ENCODE measurements at places on chromosomes 6 and 20.

DNA sequence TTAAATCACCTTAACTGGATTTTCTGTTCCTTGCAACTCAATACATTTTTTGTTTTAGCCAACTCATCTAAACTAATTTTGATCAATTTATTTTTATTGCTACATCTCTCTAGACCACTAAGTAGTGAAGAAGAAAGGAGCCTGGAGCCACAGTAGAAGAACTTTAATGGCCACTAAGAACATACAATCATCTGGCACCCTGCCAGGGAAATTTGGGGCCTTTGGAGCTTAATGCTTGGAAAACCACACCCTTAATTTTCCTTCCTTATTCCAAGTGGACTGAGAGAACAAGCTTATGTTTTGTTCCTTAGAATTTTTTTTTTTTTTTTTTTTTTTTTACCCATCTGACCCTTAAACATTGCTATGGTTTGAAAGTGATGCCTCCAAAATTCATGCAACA, 12.0 kb upstream of the GMDS start:
- DNase-seq, result no peak

- DNase-seq, result no peak
Measured at GRCh38 chr6:111490067-111490466, 7.0 kb upstream of the REV3L start.

DNA sequence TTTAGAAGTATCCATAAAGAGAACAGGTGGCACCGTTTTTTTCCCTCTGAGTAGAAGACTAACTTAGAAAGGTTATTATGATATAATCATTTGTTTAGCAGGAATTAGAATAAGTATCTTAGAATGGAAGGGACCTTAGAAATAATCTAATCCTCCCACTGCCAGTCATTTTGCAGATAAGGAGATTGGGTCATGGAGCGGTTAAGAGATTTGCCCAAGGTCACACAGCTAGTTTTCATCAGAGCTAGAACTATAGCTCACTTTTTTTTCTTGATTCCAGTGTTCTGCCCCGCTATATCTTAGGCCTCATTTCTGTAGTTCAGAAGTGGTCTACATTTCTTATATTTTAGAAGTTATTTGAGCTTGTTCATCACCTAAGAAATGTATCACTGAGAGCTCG, 139.6 kb downstream of the PRL start:
- DNase-seq, result no peak

DNA sequence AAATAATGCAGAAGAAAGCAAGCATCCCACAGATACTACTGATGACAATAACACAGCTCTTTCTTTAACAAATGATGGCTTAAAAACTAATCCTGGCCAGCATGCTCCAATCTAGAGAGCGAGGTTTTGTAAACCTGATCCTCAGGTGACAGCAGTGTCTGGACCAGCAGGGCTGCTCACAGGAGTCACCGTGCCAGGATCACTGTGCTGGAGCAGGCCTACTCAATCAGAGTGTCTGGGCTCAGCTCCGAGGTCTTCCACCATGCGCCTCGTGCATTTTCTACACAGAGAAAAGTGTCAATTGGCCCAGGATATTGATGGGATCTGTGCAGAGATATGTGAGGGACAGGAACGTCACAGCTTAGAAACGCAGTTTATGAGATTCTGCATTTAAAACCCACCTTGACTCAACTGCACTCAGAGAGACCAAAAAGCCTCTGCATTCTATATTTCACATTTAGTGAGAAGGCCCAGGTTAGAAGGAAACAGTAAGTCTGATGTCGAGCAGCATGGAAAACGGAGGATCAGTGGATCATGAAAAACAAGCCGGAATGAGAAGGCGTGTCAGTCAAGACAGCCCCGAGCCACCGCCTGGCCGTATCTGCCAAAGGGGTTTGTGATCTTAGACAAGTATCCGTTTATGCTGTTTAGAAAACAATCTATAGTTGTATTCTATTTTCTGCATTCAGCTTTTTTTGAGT, 7.8 kb downstream of the RAMACL start:
- no peak for DNase-seq

DNA sequence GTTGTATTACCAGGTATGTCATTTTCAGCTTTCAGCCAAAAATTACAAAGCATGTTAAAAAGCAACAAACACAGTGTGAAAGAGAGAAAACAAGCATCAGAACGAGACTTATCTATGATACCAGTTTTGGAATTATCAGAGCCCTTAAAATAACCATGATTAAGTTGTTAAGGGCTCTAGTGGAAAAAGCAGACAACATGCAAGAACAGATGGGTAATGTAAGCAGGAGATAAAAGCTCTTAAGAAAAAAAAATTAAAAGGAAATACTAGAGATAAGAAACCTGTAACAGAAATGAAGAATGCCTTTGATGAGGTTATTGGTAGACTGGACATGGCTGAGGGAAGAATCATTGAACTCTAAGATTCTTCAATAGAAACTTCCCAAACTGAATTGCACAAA, 127.5 kb upstream of the SCGN start:
- DNase-seq, result no peak

DNA sequence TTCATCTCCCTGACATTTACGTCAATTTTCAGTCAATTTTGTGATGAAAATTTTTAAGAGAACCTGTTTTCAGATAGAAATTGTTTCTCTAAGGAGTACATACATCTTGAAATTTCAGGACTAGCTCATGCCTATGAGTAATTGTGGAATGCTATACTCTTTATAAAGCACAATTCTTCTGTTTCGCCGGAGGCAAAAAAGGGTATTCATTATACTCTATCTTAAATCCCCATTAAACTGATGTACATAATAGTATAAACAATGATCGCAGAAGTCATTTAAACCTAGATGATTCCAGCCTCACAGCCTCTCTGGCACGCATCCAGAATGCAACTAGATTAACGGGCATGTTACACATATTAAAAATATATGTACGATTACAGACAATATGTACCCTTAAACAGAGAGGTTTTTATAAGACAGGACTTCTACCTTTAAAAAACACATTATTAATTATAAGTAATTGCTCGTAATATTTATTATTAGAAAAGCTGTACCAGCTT, 62.6 kb downstream of the NRSN1 start:
- DNase-seq, result no peak

DNA sequence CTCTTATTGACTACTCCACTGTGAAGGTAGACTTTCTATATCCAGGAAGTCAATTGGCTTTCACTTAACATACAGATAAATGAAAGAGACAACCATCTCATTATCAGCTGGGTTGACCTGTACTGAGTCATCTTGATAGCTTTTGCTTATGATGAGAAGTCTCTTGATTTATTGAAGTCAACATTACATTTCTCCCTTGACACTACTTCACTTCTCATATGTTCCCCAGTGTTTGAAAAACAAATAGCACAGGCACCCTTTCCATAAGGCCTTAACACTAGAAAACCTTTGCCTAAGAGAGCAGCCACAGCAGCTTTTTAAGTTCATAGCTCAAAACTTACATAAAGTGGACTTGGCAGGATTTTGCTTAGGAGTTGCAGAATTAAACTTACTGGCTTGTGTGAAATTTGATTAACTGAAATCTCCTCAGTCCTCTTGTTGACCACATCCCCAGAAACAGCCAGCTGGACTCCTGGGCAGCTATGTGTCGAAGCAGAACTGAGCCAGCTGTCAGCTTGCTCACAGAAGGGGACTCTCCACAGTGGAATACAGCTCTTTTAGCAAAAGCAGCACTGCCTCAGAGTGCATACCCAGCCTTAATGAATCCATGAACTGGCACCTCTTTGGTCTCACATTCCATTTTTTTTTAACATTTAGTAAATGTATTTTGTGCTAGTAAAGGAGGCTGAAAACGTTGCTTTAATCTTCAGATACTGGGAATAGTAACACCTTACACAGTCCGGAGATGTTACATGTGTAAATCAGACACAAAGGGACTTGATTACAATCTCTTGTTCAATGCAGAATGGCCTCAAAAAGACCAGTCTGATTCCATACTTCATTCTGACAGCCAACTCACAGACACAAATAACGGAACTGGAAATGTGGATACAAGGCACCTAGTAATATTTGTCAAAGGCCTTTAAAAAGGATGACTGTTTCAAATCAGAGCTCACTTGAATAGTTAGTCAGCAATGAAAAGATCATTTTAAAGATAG, 1532.7 kb downstream of the HACE1 start:
- no peak for DNase-seq

GRCh38 chr6:56851541-56852259, 103.2 kb upstream of the BEND6 start:
- DNase-seq, result peak; percentile 13

DNA sequence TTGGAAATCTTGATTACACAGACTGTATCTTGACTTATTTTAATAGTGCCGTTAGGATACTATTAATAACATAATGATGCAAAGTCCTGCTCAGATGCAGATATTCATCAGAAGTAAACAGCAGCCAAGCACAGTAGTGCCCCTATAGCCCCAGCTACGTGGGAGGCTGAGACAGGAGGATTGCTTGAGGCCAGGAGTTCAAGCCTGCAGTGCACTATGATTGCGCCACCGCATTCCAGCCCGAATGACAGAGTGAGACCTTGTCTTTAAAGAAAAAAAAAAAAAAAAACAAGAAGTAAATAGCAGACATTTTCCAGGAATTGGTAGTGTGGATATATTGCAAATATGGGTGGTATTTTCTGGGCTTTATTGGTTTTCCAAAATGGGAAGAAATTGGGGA, 61.8 kb downstream of the TULP4 start:
- DNase-seq, result no peak

GRCh38 chr6:165439928-165440554, 130.6 kb upstream of the C6orf118 start:
- no peak for DNase-seq

DNA sequence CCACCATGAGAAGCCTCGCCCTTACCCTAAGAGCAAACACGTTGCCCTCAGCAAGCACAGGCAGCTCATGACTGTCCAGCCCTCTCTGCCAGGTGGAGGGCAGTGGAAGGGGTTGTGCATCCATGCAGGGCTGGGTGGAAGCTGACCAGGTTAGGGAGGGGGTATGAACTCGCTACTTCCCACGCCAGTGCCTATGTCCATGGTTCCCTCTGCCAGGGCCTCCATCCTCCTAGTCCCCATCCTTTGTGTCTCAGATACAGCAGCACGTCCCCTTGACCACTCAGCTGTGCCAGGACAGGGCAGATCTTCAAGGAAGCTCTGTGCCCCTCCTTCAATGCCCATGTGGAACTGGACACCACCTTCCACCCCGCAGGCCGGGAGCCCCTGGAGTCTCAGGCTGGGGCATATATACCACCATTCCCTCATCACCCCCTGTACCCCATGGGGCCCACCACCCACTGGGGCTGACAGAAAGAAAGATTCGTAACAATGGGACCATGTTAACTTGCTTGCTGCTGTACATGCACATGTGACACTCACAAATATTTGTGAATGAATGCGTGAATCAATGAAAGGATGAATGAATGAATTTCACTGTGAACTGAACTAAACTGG, 90.7 kb downstream of the ANKRD60 start:
- no peak for DNase-seq

- DNase-seq, result no peak
Measured at GRCh38 chr20:20225325-20226043, 142.4 kb upstream of the INSM1 start.

GRCh38 chr6:154234019-154234772, 122.4 kb downstream of the IPCEF1 start:
- DNase-seq, result no peak

DNA sequence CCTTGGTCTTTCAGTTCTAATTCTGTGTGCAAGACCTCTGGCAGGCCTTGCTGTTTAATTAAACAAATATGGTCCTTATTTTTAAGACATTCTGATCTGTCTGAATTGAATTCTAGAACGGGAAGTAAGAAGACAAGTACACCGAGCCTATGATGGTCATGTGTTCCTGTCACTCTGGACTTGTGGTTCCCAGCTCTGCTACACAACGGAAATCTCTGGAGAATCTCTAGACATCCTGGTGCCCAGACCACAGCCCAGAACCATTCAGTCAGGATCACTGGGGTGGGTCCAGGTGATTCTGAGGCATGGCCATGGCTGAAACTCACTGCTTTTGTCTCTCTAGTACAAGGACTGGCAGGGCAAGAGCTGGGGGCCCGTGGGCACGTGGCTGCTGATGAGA, 15.9 kb upstream of the KCNK16 start:
- DNase-seq, result no peak

GRCh38 chr20:48698507-48699267, 129.1 kb downstream of the PREX1 start:
- DNase-seq, result no peak

DNA sequence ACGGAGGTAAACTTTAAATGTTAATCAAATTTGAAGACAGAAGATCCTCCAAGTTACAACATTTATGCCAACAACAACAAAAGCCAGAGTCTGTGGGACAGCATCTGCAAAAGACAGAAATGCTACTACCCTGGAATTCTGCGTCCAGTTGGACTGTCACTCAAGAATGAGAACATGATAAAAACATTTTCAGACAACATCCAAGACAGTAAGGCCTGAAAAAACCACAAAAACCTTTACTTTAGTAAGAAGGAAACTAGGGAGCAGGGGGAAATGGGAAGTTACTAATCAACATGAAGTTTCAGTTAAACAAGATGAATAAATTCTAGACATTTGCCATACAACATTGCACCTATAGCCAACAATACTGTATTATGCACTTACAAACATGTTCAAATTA, 77.6 kb downstream of the MLIP start:
- no peak for DNase-seq

GRCh38 chr6:142842418-142843261, 102.3 kb downstream of the HIVEP2 start:
- peak; percentile 59 for DNase-seq

- no peak for DNase-seq
Measured at GRCh38 chr20:2800521-2801285, at the start of gene CPXM1. Gene CPXM1 (minus strand): TSS chr20:2800627. CDS start chr20:2800572, 55 bp downstream.

DNA sequence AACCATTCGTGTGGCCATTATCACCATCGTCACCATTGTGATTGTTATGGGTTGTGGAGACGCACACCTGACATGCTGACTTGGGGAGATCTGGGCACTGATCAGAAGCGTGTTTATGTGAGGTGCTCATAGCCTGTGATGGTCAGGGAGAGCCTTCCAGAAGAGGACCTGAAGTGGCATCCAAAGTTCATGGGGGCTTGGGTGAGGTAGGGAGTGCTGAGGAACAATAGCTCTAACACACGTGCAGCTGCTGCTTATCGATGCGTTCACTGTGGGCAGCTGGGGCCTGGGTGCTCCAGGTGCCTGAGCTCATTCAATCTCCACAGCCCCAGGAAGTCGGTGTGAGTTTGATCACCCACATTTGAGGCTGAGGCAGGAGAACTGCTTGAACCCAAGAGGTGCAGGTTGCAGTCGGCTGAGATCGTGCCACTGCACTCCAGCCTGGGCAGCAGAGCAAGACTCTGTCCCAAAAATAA, 227.3 kb downstream of the PREX1 start:
- DNase-seq, result no peak

- DNase-seq, result no peak
Measured at GRCh38 chr6:28002161-28002560, 45.1 kb downstream of the OR2B6 start.

GRCh38 chr6:30264743-30265142, 51.5 kb upstream of the TRIM26 start:
- no peak for DNase-seq

DNA sequence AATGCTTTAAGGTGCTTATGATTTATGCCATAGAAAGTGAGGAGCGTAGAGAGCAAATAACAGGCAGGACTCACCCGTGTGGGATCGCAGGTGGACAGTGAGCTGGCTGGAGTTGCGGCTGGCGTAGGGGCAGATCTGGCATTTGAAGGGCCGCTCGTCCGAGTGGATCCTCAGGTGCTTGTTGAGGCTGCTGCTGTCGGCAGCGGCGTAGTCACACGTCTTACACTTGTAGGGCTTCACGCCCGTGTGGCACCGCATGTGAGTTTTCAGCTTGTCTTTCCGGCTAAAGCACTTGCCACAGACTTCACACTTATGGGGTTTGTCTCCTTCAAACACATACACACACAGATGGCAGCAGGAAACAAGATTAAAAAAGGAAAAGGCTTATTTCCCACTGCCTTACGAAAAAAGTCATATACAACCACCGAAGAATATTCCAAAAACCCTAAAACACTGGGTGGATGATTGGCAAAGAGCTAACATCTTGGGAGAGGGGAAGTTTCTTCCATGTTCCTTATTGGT, 31.5 kb downstream of the ZFP64 start:
- DNase-seq, result no peak

Measured in activated naive CD4-positive, alpha-beta T cell treated with Interleukin-2 at 50 U/mL for 16 hours (primary cell).